ENCODE measurements at places on chromosomes 2 and 18.

DNA sequence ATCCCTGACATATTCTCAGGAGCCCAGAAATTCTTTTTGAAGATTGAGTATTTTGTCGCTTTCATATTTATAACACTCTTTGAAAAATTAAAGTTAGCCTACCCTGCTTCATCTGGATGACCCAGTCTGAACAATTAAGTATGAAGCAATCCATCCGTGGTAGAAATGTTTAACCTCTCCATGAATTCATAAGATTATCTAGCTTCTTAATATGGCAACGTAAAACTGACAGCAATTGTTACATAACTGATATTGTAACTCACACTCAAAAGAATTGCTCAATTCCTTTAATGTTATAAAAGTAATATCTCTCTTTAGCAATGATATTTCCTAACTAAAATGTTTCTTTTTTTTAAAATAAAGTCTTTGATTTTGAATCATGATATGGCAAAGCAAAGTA is 7.2 kb upstream of the ABCA12 start:
- DNase-seq: no peak

- DNase-seq: no peak
Observed at GRCh38 chr2:85524336-85524908, 14.5 kb upstream of the MAT2A start.

GRCh38 chr2:236998236-236998635 is 87.5 kb upstream of the COPS8 start:
- DNase-seq: no peak

DNA sequence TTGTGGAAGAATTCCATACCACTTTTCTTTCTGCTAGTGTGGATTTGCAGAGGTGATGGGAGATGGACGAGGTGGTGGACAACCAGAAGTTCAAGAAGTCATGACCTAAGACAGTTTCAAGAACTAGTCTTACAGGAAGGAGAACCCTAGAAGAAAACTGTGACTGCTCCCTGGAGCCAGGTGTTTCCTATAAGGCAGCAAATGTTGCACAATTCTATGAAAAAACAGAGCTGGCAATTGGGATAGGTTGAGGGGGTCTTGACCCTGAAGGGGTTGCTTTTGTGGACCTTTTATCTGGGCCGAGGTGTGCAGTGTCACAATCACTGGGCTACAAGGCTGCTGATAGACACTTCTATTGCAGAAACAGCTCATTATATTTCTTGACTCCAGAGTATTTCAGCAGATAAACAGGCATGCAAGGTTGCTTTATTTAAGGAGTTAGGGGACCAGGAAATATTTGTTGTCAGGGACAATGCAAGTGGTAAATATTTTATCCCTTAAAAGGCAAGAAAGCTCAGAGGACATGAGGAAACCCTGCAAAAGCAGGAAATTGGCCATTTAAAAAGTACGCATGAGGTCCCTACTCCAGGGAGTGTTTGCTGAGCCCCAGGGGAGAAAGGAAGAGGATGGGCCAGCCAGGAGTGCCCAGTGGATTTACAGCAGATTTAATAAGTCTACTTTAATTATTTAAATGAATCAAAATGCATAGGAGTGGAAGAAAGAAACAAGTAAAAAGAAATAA is 22.9 kb downstream of the APCDD1 start:
- DNase-seq: no peak

GRCh38 chr18:56907771-56908170 is 239.1 kb upstream of the BOD1L2 start:
- no peak for DNase-seq

DNA sequence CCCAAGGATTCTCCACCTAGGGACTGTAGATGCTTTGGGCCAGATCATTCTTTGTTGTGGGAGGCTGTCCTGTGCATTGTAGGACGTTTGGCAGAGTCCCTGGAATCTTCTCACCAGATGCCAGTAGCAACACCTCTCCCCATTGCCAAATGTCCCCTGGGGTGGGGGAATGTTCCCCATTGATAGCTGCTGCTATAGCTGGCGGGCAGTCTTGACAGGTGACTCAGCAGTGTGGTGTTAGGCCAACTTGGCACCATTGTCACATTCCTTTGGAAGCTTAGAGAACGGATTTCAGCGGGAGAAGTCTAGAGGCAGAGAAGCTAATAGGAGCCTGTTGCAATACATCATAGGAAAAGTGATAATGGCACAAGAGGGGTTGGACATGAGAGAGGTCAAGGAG is 495.7 kb upstream of the SMIM21 start:
- DNase-seq: no peak

DNA sequence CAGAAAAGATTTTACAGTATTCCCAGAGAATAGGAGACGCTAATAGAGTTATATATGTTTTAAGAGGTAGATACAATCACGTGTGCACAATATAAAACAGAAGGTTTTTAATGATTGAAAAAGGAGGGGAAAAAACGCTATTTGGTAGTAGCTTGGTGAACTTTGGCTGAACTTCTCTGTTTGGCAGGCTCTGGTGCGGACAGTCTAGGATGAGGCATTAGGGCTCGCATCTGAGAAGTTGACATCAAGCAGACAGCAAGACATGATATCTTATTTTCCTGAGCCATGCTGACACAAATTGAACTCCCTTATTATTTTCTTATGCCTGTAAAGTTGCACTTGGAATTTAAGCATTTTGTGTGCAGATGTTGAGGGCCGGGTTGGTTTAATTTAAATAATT is 176.6 kb downstream of the EN1 start:
- DNase-seq: no peak

DNA sequence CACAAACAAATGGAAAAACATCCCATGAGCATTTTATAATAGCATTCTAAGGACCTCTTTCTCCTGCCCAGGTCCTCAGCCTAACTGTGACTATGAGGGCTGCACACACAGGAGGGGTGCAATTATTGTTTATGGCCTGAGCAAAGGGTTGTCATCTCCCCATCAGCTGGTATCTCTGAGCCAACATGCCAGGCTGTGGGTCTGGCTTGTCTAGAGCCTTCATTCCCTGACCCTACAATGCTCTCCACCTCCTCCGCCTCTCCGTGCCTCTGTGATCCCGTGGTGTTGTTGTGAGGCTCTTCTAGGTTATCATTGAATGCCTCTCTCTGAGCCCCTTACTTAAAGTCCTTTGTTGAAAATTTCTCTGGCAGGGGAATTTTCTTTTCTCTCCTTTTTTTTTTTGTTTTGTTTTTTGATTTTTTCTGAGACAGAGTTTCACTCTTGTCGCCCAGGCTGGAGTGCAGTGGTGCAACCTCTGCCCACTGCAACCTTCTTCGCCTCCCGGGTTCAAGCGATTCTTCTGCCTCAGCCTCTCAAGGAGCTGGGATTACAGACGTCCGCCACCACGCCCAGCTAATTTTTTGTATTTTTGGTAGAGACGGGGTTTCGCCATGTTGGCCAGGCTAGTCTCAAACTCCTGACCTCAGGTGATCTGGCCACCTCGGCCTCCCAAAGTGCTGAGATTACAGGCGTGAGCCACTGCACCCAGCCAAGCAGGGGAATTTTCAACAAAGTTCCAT is 126.4 kb downstream of the SMAD7 start:
- no peak for DNase-seq

DNA sequence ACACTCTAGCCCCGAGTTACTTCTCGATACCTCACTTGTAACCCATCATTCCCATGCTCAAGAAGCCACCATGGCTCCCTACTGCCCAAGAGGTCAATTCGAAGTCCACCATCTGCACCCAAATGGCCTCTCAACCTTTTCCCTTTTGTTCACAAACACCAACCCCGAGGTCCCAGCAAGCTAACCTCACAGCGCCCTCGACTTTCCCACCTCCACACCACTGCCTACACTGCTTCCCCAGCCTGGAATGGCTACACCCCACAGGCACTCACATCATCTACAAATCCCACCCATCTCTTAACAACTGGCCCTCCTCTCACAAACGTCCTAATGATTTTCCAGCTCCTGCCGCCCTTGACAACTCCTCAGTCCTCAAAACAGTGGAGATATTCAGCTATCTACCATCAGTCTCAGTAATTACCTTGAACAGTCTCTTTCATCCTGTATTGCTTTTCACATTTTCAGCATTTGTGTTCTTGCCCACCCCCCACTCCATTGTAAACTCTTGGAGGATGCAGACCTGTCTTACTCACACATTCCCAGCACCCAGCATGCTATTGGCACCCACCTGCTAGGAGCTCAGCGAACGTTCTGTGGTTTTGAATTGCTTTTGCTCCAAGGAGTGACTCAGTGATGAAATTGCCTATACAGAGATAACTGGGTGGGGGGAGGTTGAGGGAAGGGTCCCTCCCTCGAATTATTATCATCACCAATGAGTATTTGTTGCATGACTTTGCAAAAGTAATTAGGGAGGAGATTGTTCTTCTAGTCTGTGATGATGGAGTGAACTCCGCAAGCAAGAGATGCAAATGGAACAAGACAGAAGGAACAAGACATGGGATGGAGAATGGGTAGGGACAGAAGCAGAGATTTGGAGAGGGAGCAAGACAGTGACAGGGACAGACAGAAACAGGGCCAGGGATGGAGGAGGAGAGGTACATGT is 106.8 kb downstream of the CYP26B1 start:
- DNase-seq: no peak

GRCh38 chr2:44135771-44136170 is 32.9 kb upstream of the PPM1B start:
- no peak for DNase-seq

DNA sequence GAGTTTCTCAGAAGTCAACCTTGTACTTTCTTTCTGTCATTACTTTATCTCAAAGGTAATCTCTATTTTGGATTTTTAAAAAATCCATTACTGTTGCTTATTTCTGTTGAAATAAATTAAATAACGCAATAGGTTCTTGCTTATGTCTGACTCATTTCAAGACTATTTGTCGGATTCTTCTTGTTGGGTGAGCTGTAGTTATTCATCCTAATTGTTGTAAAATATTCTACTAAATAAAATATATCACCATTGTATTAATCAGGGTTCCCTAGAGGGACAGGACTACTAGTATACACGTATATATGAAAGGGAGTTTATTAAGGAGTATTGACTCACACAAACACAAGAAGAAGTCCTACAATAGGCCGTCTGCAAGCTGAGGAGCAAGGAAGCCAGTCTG is 403.9 kb upstream of the CYRIA start:
- no peak for DNase-seq

DNA sequence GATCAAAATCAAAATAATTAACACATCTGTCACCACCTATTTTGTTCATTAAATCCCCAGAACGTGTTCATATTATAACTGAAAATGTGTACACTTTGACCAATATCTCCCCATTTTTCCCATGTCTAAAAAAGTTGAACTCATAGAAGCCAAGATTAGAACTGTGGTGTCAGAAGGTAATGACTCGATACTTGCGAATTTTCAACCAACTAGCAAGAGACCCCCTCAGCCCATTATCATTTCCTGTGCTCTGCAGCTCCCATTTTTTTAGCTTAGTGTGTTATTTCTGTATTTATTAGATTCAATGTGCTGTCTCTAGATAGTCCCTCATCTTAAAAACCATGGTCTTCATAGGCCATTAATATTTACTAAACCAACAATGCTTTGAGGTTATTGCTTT is 248.7 kb upstream of the PIK3C3 start:
- DNase-seq: no peak

DNA sequence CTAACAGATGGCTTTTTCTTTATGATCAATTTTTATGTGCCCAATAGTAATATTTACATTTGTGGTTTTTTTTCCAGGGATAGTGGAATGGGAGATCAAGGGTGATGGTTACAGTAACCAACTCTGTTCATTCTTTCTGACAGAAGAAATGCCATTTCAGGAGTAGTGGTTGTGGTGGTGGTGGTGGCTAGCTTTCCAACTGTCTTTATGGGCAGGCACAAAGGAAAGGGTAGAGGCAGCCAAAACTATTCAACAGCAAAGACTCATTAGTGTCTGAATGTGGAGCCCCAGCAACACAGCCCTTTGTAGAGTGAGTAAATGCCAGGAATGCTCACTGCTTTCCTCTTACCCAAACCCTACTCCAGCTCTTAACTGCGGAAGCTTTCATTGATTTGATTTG is 227.7 kb downstream of the RND3 start:
- no peak for DNase-seq

GRCh38 chr18:10062302-10063300 is 148.8 kb downstream of the VAPA start:
- no peak for DNase-seq

DNA sequence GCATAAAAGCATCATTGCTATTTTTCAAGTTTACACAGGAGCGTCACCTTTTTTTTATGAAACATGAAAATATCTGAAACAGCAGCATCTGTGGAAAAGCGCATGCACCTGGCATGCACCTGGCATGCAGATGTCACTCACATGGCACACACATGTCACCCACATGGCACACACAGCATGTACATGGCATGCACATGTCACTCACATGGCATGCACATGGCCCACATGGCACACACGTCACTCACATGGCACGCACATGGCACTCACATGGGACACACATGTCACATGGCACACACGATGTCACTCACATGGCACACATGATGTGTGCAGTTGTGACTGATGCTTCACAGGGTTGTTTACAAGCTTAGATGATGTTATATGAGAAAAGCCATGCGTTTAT is 188.0 kb downstream of the ZNF407 start:
- no peak for DNase-seq

DNA sequence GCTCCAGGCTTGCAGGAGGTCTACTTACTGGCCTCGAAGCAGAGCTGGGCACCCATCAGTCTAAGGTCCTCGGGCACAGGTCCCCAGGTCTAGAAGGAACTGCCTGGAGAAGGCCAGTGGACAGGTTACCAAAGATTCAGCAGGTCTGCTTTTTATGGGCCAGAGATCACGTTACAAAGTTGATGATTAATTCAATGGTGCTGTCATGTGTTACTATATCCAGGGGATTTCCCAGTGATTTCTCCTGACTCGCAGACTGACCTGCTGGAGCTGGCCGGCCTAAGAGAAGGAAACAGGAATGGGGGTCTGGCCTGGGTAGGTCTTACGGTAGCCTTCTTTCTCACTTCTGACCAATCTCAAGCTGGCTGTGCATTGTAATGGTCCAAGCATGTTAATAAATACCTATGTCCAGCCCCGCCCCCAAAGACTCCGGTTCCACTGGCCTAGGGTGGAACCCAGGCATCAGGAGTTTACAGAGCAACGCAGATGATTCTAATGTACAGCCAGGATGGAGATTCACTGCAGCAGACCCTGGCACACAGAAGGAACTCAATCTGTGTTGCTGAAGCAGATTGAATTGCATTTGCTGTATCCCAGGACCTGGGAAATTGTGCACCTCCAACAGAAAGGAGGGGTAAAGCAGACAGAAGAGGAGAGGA is at the start of gene NEURL3:
Gene NEURL3 (minus strand): TSS at position 127 of the 659 bp plus-strand sequence. CDS start 71 bp downstream, at position 56.
- DNase-seq: no peak

DNA sequence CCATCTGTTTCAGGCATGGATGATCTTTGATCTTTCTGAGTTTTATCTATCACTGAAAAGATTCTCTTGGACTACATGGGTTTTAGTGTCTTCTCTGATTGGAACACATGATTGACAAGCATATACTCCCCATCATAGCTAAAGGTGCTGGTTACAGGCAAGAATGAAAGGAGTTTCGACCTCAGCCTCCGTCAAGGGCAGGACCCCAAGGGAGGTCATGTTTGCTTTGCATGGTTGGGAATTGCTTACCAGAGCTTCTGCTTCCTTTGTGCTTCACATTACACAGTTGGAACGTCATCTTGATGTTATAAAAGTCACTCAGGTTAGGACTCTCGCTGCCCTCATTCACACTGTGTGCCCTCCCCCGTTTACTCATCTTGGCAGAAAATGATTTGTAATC is 287.7 kb downstream of the PIK3C3 start:
- no peak for DNase-seq

- no peak for DNase-seq
Observed at GRCh38 chr2:39091543-39091942, 29.3 kb downstream of the SOS1 start.

All from activated naive CD4-positive, alpha-beta T cell (primary cell).